ENCODE measurements at places on chromosomes 4 and X.

DNA sequence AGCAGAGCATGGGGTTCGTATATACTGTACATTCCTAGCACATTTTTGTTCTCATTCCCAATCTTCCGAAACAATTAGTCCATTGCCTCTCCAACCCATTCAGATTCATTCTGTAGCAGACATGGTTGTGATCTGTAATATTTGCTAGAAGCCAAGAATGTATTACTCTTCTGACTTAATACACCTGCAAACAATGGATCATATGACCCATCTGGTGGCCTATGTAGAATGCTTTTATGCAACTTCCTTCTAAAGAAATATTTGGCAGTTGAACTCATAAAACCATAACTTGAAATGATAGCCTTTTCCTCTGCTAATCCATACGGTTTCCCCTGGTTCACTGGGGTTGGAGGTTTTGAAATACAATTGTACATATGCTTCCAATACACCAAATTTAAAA, 32.8 kb upstream of the SGMS2 start:
- peak; percentile 29 for DNase-seq

- no peak for DNase-seq
Observed at GRCh38 chrX:374596-374995, 12.1 kb downstream of the PPP2R3B start.

DNA sequence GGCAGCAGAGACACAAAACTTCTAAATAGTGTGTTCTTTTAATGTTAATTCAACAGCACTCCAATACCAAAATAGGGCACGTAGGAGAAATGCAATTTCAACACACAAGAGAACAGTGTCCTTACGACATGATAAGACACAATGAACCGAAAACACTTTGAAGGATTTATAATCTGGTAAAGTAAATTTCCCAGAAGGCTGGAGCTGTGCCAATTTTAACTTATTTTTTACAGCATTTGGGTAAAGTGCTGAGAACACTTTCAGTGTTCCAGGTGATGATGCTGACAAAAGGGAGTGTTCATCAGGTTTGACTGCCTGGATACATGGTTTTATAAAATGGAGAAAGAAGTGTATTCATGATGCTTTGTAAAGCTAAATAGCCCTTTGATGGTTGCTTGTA, 76.5 kb downstream of the MAPK10 start:
- no peak for DNase-seq

DNA sequence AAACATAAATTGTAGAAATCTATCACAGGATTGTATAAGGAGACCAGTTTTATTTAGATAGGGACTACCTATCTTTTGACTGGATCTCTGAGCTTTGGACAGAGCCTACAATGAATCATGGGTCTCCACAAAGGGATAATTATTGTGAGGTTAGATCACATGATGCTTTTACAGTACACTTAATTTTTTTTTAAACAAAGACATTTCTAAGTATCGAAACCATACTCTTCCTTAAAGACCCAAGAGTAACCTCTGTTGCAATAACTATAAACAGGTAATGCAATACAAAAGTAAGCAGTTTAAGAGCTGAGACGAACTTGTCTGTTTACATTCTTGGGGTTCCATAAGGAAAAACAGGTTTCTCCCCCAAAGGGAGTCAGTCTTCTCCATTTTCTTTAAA, 64.3 kb upstream of the GABRE start:
- peak; percentile 21 for DNase-seq

- no peak for DNase-seq
Observed at GRCh38 chr4:152954741-152955140, 18.6 kb downstream of the FHDC1 start.

GRCh38 chr4:78770091-78770642, 6.0 kb upstream of the BMP2K start:
- no peak for DNase-seq
